GF-D8 (cell line): ENCODE measurements at places on chromosomes 7 and 10.

GRCh38 chr10:100819424-100819823, 74.0 kb downstream of the PAX2 start:
- DNase-seq = no peak

DNA sequence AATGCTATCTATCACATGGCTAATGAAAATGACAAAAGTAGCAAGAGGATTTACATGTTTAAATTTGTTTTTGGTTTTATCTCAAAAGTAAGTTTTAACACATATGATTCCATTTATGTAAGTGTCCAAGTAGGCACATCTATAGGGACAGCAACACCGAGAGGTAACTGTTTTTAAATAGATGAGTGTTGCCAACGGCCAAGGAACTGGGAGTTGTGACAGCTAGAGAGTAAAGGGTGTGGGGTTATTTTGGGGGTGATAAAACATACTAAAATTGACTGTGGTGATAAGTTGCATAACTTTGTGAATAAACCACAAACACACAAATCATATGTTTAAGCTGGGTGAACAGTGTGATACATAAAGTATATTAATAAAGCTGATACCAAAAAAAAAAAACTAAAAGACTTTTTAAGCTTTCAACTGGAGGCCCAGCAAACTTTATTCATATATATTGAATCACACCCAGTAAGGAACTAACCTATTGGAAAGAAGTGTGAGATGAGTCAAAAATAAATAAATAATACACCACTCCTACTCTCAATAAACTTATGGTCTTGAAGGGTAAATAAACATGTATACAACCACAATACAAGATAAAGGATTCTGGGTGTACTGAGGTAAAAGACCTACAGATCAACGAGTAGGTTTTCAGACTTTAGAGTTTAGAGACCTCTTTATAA, 33.0 kb downstream of the LRRC72 start:
- no peak for DNase-seq

- no peak for DNase-seq
Measured at GRCh38 chr7:139476891-139477290, 6.6 kb downstream of the KLRG2 start.

DNA sequence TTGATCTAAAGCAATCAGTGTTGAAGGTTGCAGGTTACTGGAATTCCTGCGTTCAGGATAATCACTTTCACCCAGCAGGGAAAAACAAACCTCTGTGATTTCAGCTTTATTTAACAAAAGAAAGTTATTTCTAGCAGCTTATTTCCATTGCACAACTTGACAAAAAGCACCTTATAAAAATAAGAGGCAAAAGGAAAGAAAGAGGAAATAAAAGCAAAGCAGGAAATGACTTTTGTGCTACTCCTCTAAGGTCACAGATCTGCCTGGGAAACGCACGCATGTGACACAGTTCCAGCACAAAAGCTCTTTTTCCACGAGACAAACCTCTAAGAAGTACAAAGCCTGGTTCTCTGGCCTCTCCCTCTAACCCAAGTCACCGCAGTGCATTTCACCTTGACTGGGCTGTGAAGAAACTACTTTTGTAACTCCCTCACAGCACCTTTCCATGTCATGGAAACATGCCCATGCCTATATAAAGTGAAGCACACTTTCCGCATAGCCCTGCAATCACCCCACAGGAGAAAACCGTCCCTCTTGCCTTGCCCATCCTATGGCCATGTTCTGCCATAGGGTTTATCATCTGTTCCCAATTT, 870 bp downstream of the ANK3 start:
- no peak for DNase-seq
